ENCODE measurements at places on chromosomes 7 and 10.

DNA sequence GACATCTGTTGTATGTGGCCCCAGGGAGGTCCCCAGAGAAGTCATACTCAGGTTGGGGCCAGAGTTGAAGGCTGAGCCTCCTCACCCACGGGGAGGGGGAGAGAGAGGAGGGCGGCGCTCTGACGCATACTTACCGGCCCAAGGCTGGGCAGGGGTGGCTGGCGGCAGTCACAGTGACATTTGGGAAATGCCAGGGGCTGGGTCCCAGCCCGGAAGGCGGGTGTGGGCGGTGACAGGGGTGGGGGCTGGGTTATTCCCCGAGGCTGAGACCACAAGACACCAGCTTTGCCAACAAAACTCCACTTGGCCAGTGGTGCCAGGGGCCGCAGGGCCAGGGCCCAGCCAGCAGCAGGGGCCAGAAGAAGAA lies 41.1 kb downstream of the RASGEF1A start:
- DNase-seq: no peak

GRCh38 chr7:88851220-88851619 lies 55.7 kb upstream of the TEX47 start:
- no peak for DNase-seq

- no peak for DNase-seq
These were observed 291.5 kb upstream of the ZNF32 start for GRCh38 chr10:43939939-43940820.

DNA sequence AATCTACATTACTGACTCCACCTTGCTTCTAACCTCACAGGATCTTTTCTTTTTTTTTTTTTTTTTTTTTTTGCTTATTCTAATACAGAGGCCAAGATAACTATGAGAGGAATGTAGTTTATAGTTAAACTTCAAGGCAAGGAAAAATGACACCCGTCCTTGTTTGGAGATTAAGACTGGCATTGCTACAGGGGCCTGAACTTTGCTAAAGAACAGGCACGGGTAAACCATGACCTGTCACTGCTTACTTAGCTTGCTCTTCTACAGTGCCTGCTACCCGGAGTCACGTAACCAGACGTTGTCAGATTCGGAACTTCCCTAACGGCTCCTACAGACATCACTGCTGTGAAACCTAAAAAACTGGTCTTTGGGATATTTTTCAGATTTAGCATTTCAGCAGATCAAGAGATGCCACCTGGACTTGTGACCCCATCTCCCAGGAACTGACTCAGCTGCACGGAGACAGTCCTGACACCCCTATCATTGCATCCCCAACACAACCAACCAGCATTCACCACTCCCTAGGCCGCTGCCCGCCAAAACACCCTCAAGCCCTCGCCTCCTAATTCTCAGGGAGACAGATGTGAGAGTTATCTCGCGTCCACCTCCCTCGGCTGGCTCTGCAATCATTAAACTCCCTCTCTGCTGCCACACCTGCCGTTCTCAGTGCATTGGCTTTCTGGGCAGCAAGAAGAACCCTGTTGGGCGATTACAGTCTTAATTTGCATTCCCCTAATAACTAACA lies 27.5 kb downstream of the MAD1L1 start:
- no peak for DNase-seq

GRCh38 chr7:17152721-17153120 lies 145.7 kb upstream of the AHR start:
- no peak for DNase-seq

DNA sequence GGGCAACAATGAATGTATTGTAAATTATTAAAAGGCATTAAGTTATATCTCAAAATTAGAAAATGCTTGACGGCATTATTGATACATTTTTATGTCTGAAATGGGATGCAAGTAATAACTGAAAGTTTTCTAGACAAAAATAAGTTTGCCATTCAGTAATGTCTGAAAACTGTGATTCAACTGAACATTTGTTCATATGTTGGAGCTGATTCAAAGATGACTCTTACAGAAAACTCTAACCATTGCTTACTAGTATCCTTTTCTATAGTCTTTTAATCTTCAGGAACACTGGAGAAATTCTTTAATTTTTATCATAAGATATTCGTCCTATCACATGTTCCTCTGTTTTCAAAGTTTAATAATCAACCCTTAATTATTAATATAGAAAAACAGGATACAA lies 71.1 kb upstream of the TFEC start:
- no peak for DNase-seq

DNA sequence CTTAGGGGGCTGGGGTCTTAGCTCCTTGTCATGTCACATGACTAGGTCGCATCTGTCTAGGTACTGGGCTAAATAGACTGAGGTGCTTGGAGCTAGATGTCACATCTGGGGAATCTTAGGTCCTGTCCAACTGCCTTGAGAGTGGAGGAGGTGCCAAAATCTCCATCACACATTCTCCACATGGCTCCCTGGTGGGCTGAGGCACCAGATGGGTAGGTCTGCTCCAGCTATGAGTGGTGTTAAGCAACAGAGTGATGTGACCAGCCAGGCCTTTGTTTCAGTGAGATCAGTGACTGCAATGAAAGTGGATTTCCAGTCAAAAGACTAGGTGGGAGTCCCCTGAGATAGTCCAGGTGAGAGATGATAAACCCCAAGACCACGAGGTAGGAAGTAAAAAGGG lies 251.8 kb downstream of the BMPER start:
- DNase-seq: no peak

- no peak for DNase-seq
These were observed 777 bp downstream of the RUNDC3B start for GRCh38 chr7:87628780-87629569.

GRCh38 chr7:33666531-33666930 lies 238.8 kb upstream of the BMPER start:
- DNase-seq: no peak

DNA sequence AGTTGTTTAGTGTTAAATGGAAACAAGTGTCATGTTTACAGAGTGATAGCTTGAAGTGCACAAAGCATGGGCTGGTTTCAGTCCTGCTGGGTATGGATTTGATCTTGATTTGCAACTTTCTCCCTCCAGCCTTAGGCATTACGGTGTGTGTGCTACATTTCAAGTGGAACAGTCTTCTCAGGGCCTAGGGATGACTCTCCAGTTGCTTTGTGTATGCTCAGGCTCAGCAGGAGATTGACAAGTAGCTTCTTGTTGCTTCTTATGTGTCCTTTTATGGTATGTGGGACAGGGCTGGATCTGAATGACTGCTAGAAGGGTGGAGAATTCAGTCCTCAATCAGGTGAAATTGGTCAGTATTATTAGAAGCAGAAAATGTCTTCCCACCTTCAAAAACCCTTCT lies 51.3 kb upstream of the PLEKHA1 start:
- DNase-seq: no peak

DNA sequence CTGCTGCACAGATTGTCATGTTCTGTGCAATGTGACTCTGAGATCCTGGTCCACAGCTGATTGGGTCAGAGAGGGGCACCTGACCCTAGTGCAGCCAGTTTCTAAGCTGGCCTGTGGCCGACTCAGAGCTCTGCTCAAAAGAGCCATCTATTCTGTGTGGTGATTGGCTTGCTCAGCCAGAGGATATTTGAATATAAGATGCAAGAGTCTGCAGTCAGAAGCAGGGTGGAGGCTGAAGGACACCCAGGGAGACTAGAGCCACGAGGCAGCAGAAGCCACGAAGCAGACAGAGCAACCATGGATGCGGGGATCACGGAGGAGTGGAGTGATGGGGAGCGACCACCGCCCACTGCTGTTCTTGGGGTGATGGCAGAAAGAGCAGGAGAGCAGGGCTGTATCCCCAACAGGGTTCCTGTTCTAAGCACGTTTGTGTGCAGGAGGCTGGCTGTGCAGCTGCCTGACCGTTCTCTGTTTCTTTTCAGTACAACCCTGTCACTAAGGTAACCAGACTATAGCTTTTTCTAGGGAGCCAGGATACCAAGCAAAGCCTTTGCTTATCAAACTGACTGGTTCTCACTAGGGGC lies 19.5 kb upstream of the RHEB start:
- DNase-seq: no peak

GRCh38 chr10:22700489-22700888 lies 13.9 kb downstream of the PIP4K2A start:
- DNase-seq: no peak

Data from urothelium cell line (cell line).